Pancreas (tissue), 10 donors: ENCODE measurements at places on chromosomes 13 and 19.

DNA sequence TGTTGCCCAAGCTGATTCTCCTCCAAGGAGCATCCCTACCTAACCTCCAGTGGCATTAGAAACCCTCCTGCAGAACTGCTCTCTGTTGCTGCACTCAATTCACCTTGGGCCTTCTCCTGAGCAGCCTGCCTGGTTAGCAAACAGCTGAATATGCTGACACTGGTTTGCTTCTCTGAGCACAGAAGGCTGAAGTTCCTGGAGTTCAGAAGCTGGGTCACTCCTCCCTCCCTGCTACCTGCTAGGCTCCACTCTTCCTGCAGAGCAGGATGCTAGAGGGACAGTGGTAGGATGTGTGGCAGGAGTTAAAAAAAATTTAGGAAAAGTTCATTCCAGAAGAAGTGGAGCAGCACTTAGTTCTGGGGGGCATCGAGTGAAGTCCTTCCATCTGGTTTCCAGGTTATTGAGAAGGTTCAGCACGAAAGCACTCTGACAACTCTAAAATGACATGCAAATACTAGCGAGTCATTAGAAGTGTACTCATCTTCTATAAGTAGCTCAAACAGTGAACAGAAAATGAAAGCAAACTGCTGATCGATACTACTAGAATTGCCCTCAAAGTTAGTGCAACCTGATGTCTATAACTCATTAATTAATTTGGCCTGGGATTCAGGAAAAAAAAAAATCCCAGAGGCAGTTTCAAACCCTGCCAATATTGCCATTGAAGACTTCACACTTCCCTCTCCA, 293.7 kb downstream of the POU4F1 start:
- DNase-seq: no peak

DNA sequence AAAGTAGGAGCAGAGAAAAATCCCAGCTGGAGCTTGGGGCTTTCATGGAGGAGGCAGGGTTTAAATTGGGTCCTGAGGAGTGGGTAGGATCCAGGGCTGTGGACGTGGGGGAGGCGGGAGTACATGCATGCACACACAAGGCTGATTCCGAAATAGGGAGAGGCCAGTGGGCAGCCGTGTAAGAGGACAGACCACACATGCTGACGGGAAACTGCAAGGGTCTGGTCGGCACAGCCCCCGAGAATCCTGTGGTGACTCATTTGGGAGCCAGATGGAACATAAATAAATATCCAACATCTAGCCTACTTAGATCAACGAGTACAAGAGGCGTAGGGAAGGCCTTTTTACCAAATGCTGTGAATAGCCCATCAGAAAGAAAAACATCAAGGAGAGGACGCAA, 216.3 kb upstream of the ZNF507 start:
- DNase-seq: peak; percentile 22

DNA sequence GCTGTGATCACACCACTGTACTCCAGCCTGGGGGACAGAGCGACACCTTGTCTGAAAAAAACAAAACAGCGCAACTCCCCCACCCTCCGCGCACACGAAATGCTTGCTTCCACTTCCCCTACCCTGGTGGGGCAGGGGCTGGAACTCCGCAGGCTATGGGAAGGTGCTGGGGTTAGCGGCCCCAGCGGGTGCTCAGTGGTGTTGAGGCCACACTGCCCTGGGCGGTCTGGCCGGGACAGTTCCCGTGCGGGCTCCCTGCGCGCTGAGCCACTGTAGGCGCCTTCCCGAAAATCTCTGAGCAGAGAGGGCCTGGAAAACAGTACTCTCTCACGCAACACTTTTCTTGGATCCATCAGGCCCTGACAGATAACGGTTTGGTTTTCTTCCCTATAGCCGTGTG, 1.1 kb upstream of the WTIP start:
- DNase-seq: no peak

DNA sequence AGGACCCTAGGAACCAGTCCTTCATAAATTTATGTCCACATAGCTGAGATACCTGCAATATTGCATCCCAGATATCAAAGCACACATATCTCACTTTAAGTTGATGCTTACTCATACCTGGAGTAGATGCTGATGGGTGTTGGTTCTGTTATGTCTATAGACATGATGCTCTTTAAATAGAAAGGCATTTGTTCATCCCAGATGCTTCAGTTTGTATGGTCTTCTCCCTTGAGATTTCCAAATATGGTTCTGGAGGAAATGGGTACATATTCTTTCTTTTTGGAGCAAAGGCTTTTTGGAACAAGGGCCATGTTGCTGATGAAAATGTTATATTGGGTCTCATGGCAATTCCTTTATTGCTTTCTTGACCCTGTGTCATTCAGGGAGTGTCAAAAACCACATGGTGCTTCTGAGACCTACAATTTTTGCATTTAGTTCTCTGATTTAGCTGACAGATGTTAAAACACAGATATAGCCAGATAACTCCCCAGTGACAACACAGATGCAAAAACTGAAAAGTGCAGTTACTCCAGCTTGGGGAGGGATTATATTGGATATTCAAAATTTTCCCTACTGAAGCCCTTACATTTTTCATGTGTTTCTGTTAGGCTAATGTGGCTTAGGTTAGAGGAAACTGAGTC, 211.4 kb downstream of the KCNRG start:
- no peak for DNase-seq

GRCh38 chr13:73492811-73493210, 434.0 kb downstream of the KLF5 start:
- no peak for DNase-seq

GRCh38 chr19:2035590-2035991, 15.5 kb downstream of the MKNK2 start:
- DNase-seq: no peak

GRCh38 chr13:49428041-49428763, 15.7 kb downstream of the CAB39L start:
- no peak for DNase-seq
